ENCODE measurements at places on chromosomes 3 and 15.
A peak's percentile ranks its signal among the peaks of the same experiment; 100 is the strongest.

GRCh38 chr3:154783521-154783931, 296.6 kb upstream of the MME start:
- no peak for DNase-seq

DNA sequence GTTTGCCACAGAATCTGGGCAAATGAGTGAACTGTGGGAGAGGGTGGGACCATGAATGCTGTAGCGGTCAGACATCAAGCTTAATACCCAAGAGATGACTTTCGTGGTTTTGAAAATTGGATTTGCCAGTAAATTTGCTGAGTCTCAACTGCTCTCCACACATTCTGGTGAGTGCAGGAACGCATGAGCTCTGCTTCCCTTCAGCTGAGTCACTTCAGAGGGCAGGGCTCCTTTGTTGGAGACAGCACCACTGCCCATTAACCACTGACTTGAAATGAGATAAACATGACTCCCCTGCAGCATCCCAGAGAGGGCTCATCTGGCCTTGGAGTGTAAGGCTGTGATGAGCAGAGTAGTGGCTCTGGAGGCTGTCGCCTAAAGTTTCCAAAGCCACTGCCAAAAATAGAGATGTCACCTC, 22.6 kb downstream of the RARRES1 start:
- DNase-seq: no peak

GRCh38 chr3:31133541-31133940, 239.1 kb upstream of the GADL1 start:
- no peak for DNase-seq

GRCh38 chr15:64776402-64776786, 1.0 kb upstream of the RBPMS2 start:
- no peak for DNase-seq

GRCh38 chr15:80530737-80531365, 126.7 kb downstream of the ARNT2 start:
- DNase-seq: no peak

GRCh38 chr3:56704706-56705105, 21.6 kb upstream of the TASOR start:
- peak; percentile 18 for DNase-seq

DNA sequence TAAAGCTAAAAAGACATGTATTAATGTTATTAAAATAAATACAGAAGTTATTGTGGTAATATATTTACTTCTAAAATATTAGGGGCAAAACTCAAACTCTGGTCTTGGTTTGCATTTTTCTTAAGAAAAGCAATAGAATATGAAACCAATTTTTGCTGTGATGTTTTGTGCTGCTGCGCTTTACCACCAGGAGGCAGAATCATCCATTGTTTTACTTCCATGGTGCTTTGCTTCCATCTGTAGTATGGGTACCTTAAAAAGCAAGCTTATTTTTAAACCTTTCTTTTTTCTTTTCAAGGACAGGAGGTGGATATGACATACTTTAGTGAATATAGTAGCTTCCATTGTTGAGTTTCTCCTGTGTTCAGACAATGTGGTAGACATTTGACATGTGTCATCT, 46.6 kb upstream of the MRPL3 start:
- no peak for DNase-seq

DNA sequence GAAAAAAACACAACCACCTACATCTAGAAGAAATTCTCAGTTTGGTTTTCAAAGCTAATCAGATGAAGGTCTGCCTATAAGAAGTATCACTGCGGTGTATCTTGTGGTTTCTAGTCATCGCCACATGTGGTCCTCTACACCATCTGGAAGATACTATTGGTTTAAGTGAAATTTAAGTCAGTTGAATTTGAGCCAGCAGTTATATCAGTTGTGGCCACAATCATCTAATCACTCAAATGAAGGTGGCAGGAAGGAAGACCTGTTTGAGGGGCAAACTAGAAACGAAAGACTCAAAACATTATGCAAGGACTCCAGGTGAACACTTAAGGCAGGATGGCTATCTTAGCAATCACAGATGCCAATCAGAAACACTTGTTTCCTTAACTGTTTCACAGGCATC, 48.7 kb downstream of the ETV5 start:
- peak; percentile 1 for DNase-seq

DNA sequence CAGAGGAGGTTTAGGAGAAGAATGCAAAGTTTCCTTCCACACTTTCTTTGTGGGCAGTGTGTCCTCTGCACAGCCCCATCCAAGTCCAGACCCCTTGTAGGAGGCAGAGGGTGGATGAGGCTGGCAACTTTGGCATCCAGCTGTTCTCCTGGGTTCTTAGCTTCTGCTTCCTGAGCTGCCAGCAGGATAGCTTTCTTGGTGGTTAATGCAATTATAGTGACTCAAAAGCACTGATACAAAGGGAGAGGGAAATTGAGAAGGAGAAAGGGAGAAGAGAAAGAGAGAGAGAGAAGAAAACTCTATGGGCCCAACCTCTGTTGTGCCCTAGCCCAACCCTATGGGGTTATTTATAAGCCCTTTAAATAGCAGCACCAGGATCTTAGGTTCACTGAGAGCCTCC, 4.5 kb upstream of the TNFAIP8L3 start:
- DNase-seq: no peak

DNA sequence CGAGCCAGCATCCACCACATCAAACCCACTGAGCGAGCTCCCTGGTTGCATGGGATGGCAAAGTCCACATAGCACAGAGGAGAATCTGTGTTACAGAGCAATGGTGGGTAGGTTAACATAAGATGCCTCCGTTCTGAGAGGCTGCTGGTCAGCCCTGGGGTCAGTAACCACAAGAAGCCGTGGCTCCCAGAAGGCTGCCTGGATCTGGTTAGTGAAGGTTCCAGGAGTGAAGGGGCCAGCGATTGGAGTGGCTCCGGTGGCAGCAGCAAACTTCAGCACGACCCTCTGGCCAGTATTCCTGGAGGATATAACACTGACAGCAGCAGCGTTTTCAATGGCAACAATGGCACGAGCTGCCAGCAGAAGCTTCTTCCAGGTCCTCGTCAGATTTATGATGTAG, 18.4 kb upstream of the PIGZ start:
- no peak for DNase-seq

DNA sequence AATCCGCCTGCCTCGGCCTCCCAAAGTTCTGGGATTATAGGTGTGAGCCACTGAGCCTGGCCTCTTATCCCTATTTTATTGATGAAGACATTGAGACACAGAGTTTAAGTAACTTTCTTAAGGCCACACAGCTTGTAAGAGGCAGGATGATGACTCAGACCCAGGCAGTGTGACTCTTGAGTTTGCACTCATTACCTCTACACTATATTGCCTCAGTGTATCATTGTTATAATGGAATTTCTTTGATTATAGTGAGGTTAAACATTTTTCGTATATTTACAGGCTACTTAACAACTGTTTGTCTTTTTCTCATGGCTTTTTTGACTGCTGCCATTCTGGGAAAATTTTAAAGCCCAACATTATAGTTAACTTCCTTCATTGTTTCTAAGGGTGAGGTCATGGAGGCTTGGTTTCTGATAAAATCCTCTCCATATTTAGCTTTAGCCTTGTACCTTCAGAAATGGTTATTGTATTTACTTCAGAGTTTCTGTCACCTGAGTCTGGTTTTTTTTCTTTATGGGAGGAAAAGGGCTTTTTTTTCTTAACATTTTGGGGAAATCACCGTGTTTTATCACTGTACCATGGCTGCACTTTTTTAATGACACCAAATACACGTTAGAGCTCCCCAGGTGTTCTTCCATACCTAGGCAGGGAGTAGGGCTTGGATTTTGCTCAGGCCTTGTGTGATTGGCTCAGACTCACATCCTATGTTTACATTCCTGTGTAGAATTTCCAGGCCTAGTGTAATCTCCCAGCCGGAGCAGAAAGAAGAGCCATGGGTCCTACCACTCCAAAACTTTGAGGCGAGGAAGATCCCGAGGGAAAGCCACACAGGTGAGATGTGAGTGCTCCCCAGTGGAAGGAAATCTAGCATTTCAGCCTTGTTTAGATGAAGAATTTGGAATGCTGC, 6.3 kb downstream of the ZNF774 start:
- no peak for DNase-seq

DNA sequence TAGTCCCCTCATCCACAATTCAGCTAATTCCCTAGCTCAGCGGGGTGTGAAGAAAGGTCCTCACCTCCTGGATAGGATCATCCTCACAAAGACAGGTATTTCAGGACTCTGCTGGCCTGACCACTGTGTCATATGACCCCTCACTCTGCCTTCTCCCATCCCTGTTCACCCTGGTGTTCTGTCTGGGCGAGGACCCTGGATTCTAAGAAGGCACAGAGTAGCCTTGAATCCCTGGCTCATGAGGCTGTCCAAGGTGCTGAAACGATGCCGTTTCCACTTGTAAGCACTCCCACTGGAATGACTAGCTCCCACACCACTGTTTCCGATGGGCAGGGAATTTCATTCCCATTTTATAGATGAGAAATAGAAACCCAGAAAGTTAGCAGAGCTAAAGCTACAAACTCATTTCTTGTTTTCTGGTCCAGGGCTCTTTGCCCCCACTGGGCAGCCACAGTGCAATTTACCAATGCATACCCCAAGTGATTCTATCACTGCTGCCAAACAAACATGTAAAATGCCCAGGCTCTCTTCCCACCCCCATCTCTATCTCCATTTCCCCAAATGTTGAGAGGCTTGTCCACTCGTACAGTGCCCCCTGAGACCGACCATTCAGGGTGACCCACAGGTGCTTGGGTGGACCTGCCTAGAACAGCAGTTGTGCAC, 83.2 kb downstream of the RAB11A start:
- no peak for DNase-seq

All from CD4-positive, alpha-beta T cell treated with Interleukin-2 at 100 ng/mL for 4 hours (primary cell).